ENCODE measurements at places on chromosomes 2 and 18.

- no peak for DNase-seq
These were observed 13.9 kb downstream of the CLASP1 start for GRCh38 chr2:121635371-121635770.

DNA sequence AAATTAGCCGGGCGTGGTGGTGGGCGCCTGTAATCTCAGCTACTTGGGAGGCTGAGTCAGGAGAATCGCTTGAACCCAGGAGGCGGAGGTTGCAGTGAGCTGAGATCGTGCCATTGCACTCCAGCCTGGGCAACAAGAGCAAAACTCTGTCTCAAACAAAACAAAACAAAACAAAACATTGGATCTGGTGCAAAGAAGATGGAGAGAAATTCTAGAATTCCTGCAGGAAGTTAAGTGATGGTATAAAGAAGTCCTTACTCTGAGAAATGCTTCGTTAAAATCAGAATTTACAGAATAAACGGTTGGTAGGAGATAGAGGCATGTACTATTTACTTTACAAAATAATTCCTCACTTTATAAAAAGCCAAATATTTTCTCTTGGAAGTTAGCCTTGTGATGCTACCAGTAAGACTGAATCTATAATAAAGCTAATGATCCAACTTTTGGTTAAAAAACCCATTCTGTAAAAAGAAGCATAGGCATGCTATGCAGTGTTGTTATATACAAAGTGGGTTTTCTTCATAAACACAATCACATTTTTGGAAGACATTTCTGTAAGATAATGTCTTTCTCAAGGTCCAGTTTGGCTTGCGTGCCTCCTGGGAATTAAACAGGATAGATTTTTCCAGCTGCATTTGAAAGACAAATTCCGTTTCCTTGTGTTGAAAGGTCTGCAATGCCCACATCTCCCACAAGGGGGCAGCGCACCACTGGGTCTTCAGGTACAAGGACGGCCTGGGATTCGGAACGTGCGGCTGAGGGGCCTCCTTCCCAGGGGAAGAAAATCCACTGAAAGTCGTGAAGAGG lies 35.6 kb upstream of the PNO1 start:
- peak; percentile 80 for DNase-seq

- DNase-seq, result no peak
These were observed 31.8 kb upstream of the ST8SIA3 start for GRCh38 chr18:57320603-57321002.

GRCh38 chr2:223086370-223086981 lies 34.5 kb downstream of the KCNE4 start:
- DNase-seq, result no peak

DNA sequence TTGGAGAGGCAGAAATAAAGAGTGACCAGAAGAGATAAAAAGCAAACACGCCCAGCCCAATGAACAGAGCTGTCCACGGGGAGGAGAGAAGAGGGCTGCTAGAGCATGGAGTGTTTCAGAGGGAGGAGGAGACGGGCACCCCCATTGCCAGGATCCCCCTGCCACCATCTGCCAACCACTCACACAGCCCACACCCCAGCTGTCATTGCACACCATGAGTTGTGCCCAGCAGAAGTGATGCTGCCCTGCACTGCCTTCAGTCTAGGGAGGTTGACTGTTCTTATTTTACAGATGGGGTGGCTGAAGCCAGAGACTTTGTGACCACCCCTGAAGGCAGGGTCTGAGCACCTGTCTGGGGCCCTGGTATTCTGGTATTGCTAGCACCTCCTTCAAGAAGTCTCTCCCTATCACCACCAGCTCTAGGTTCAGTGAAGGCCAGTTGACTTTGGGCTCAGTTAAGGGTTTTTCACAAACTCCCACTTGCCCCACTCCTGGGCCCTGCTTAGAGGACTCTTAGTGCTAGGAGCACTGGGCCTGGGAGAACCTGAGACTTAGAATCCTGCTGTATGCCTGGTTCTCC lies 2.4 kb downstream of the FABP1 start:
- DNase-seq, result no peak

DNA sequence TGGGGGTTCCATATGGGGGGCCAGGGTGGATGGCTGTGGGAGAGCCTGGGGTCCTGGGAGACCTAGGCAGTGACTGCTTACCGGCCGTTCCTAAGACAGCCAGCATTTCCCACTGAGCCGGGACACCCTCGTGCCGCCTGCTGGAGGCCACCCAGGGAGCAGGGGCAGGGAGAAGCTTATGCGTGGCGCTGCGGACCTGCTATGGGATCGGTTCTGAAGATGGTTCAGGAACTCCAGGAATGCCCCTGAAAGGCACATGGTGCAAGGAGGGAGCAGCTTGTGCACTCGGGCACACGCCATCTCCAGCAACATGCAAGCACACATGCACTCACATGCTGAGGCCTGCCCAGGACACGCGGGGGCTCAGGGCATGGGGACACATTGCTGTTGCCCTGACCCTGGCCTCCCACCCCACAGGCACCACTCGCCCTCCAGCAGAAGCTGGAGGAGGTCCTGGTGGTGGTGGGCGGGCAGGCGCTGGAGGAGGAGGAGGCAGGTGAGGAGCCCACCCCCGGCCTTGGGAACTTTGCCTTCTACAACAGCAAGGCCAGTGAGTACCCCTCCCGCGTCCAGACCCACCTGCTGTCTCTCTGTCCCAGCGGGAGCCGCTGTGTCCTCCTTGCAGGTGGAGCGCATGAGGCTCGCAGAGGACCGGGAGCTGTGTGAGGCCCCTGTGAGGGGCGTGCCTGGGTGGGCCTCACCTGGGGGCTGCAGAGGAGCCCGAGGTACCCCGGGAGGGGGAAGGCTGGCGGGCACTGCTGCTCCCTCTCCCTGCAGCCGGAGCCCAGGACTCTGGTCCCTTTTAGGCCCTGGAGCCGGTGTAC lies 4.1 kb downstream of the KLHL30 start:
- no peak for DNase-seq

- no peak for DNase-seq
These were observed 99.4 kb upstream of the TRIB2 start for GRCh38 chr2:12617366-12617765.

- DNase-seq, result no peak
These were observed 145.6 kb downstream of the NDUFA10 start for GRCh38 chr2:239879423-239880084.

- peak; percentile 12 for DNase-seq
These were observed 30.6 kb upstream of the EPG5 start for GRCh38 chr18:45997700-45998151.

DNA sequence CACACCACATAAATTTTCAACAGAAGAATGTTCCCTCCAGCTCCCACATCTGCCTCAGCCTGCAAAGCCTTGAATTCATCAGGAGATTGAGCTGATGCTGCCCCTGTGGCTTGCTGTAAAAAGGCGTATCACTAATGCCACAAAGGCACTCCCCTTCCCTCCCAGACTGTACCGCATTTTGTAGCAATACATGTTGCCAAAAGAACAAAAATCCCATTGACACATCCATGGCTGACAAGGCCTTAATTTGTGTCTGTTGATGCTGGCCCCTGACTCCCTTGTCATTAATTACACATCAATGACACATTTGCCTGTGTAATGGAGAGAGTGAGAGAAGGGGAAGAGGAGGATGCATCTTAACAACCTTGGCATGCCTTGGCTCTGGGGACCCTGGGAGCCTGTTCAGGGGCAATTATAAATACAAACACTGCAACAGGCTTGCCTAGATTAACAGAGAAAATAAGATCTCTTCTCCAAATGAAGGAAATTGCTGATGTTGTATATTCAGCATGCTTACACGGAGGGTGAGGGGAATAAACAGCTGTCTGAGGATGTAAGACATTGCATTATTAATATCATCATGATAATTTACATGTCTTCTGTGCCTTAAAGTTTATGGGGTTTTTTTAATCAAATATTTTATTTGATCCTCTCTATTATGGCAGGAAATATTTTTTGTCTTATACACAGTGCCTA lies 264.0 kb downstream of the SUCLG1 start:
- DNase-seq, result no peak

DNA sequence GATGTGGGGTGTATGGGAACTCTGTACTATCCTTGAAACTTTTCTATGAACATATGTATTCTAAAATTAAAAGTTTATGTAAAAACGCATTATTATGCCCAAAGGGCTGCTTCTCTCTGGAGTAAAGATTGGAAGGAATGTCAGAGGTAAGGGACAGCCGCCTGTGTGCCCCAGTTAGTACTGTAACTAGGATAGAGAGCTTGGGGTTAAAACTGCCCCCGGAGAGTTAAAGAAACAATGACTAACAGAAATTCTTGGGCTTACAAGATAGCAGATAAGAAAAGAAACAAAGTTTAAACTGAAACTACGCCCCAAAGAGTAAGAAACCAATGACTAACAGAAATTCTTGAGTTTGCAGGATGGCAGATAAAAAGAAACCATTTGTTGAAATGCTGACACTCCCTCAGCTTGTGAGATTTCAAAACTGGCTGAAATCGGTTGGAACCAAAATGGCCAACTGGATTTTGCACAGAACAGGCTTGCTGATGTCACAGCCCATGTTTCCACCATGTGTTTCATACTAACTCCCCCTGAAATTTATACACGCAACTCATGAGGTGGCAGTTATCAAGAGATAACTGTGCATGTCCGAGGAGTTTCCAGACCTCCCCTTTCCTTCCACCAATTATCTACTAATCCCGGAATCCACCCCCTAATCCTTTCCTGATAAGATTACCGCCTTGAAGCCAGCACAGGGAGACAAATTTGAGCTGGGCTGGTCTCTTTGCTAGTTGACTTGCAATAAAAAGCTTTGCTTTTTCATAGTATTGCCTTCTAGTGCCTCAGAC lies 8.7 kb upstream of the TXNDC2 start:
- DNase-seq, result no peak
